NCI-H2029 (cell line): ENCODE measurements at places on chromosomes 1 and 21.
A peak's percentile ranks its signal among the peaks of the same experiment; 100 is the strongest.

DNA sequence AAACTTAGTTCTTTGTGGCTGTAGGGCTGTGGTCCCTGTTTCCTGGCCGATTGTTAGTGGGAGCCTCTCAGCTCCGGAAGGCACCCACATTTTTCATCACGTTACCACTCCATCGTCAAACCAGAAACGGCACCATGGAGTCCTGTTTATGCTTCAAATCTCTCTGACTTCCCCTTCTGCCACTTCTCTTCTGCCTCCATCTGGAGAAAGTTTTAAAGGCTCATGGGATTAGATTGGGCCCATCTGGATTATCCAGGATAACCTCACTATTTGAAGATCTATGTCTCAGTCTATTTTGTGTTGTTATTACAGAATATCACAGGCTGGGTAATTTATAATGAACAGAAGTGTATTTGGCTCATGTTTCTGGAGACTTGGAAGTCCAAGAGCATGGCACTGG lies 19.3 kb upstream of the IL22RA1 start:
- no peak for DNase-seq

- no peak for DNase-seq
Measured at GRCh38 chr1:96309783-96310182, 411.8 kb upstream of the PTBP2 start.

DNA sequence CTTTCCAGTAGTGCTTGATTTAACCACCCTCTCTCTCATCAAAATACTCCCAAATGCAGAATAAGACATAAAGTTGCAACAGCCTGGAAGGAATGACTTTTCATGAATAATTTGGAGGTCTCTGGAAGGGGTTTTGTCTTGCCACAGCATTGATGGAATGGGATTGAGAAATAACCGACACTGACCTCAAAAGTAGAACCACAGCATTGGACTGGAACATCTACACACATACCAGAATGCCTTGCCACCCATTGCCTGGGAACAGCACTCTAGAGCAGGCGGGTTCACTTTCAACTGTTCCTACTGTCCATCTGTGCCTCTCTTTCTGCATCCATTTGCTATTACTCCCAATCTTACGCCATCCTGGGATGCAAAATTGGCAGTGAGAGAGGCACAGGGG lies 149.1 kb upstream of the USP24 start:
- DNase-seq: no peak

GRCh38 chr1:101059945-101060542 lies 34.5 kb upstream of the DPH5 start:
- no peak for DNase-seq

DNA sequence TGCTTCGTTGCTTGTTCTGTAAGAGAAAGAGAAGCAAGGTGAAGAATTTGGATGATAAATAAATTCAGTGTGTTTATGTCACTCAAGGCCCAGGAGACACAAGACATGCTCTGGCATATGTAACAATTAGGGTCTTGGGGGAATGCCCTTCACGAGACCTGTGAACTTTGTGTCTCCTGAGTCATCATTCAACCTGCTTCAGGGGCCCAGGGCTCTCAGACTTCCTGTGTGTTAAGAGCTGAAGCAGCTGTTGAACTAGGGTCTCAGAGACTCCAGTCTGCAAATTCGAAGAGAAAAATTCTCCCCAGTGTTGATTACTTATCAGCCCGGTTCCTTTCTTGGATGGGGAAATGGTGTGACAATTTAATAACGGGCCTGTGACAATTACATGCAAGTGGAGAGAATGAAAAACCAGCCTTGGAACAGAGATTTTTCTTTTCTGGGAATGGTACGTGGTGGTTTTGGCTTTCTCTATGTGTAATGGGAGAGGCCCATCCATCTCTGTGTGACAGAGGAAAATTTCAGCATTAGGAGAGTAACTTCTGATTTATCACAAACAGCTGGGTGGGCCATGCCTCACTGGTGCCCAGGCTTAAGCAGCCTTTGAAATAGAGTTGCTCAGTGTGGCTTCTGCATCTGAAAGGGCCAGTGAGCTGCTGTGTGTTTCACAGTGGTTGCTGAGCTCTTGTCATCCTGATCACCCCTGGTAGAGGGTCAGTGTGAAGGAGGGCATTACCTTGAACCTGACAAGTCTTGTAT lies 22.4 kb downstream of the HUNK start:
- DNase-seq: no peak

GRCh38 chr1:86396498-86396890 lies 371 bp upstream of the ODF2L start:
- DNase-seq: no peak

DNA sequence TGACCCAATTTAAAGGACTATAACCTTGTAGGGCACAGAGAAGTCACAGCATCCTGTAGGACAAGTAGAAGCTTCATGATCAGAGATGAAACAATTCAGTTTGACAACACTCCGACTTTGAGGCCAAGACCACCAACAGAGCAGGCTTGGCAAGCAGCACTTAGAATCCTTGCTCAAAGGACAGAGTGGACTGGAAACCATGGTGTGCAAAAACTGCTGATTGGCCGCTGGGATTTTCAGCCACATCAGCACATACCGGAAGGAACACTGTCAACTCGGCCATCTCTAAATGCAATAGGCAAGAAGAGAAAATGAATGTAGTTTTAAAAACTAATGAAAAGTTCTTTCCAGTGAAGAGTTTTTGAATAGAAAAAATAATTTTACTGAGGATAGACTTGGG lies 92.0 kb upstream of the PRMT6 start:
- DNase-seq: no peak

DNA sequence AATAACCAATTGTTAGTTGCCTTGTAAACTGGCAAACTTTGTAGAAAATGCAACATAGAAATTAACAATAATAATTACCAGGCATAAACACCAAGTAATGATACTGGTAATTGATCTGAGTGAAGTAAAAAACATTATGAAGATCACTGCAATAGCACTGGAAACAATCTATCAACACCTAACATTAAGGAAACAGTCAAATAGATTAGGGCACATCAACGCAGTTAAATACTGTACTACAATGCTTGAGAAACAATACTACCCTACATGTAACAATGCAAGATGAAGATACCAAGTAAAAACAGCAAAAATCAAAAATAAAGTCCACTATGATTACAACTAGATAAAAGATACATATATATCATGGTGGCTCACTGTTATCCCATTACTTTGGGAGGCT lies 16.6 kb downstream of the SYDE2 start:
- no peak for DNase-seq

GRCh38 chr21:21332492-21332891 lies 334.3 kb downstream of the NCAM2 start:
- DNase-seq: no peak

DNA sequence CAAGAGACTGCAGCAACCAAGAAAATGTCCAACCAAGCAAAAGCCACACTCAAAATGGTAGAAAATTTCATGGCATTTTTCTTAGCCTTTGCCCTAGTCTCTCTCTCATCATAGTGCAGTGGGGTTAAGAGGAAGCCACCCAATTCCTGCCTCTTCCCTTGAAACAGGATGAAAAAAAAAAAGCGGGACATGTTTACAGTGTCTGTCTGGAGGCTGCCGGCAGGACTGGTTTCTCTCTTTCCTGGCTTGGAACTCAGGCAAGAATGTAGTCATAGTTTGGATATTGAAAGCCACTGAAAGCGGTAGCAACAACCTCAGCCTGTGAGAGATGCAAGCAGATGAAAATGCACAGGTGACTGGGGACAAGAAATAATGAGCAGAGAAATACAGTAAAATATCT lies 13.3 kb upstream of the TNFSF18 start:
- no peak for DNase-seq

- DNase-seq: no peak
Measured at GRCh38 chr21:39510240-39510639, 58.5 kb downstream of the SH3BGR start.

DNA sequence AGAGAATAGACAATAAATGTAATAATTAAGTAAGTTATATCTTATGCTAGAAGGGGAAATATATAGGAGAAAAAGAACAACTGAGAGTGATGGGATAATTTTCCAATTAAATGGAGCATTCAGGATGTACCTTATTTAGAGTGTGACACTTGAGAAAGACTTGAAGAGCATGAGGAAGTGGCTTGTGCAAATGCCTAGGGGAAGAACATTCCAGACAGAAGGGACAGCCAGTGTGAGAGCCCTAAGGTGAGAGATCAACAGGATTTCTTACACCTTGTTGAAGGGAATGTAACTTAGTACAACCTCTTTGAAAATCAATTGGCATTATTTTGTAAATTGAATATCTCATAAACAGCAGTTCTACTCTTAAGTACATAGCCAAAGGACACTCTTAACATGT lies 28.8 kb upstream of the TSPAN2 start:
- DNase-seq: no peak

GRCh38 chr1:100147875-100148274 lies 14.9 kb downstream of the TRMT13 start:
- no peak for DNase-seq

DNA sequence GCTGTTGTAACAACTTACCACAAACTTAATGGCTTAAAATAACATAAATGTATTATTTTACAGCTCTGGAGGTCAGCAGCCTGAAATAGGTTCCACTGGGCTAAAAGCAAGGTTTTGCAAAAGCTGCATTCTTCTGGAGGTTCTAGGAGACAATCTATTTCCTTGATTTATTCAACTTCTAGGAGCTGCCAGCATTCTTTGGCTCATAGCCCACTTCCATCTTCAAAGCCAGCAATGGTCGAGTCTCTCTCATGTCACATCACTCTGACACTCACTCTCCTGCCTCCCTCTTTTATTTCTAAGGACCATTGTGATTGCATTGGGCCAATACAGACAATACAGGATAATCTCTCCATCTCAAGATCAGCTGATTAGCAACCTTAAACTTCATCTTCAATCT lies 15.1 kb upstream of the FOXJ3 start:
- DNase-seq: peak; percentile 56

DNA sequence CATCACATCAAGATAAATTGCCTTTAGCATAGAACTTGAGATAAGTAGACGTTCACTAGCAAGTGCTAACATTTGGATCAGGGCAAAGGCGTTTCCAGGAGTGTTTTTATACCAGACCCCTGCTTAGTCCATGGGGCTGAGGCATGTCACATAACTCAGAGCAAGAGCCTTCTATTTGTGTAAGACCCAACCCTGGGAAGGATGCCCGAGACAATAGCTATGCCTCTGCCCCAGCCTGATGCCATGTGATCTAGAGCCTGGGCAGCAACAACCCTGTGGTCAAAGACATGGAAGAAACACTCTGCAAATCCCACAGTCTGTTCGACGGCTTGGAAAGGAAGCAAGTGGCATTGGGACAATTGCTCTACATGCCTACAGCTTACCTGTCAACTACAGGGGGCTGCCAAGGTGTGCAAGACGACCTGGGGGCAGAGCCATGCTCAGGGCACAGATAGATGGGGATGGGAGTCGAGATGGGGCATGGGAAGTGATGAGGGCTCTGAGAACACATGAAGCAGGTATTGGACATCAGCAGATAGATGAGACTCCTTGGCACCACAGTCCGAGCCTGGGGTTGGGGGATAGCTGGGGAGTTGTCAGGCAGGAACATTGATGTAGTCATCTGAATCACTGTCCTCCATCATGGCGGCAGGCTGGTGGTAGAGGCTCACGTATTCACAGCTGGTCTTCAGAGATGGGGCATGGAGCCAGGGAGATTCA lies 7.3 kb downstream of the IL24 start:
- DNase-seq: no peak

GRCh38 chr1:11690397-11691301 lies 861 bp upstream of the DRAXIN start:
- DNase-seq: peak; percentile 12

DNA sequence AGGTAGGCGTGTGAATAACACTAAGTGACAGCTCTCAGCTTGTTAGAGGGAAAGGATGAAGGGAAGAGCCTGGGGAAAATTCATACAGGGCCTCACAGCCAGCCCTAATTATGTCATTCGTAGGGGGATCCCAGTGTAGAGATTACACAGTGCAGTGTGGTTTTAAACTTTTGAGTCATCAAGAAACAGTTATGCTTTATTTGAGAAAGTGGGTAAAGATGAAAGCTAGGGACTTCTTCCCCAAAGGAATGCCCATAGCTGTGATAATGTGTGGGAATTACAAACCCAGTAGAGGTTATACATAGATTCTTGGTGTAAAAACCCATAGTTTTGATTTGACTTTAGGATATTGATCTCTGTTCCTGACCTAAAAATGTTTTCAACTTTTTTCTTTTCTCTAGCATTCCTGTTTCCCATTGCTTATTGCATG lies 1.9 kb downstream of the TTF2 start:
- DNase-seq: no peak

DNA sequence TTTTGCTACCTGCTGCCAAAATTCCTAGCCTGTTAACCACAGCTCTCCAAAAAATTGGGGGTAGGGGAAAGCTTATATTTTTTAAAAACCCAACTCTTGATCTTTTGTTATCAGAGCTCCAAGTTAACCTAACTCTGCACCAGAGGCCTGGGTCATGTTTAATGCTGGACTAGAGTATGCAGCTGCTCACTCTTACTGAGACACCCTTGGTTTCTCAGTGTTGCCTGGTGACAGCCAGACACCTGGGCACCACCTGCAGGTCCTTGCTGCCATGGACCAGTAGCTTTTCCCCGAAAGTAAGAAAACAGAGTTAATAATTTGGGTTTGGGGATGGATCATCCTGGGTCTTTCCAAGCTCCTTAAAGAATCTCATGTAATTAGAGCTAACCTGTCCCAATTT lies 30.1 kb downstream of the KCNJ6 start:
- no peak for DNase-seq

- peak; percentile 13 for DNase-seq
Measured at GRCh38 chr1:101236516-101237228, at the start of gene S1PR1. S1PR1 (plus strand) TSS chr1:101237019; CDS start chr1:101238985, 1,966 bp downstream.

DNA sequence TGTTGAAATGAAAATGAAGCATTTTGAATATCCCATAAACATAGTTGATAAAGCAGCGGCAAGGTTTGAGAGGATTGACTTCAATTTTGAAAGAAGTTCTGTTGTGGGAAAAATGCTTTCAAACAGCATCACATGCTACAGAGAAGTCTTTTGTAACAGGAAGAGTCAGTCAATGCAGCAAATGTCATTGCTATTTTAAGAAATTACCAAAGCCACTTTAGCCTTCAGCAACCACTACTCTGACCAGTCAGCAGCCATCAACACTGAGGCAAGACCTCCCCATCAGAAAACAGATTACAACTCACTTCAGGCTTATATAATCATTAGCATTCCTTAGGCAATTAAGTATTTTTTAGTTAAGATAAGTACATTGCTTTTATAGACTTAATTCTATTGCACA lies 33.8 kb upstream of the FCRL3 start:
- DNase-seq: no peak

DNA sequence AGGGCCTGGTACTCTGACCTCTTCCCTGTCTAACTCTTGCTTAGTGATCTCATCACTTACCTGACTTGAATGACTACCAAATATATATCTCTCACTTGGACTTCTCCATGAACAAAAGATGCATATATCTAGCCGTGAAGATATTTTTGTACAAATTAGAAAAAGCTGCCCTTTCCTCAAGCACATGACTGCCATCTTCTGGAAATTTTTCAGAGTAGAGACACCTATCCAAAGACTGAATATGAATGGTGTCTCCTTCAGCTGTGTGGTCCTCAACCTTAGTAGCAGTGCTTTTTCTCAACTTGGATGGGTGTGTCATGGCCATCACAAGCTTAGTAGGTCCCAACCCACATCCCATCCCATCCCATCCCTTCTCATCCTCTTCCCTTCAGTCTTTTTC lies 142.3 kb downstream of the DNM3 start:
- DNase-seq: no peak
